ENCODE measurements at places on chromosomes 5 and 9.
A peak's percentile ranks its signal among the peaks of the same experiment; 100 is the strongest.

DNA sequence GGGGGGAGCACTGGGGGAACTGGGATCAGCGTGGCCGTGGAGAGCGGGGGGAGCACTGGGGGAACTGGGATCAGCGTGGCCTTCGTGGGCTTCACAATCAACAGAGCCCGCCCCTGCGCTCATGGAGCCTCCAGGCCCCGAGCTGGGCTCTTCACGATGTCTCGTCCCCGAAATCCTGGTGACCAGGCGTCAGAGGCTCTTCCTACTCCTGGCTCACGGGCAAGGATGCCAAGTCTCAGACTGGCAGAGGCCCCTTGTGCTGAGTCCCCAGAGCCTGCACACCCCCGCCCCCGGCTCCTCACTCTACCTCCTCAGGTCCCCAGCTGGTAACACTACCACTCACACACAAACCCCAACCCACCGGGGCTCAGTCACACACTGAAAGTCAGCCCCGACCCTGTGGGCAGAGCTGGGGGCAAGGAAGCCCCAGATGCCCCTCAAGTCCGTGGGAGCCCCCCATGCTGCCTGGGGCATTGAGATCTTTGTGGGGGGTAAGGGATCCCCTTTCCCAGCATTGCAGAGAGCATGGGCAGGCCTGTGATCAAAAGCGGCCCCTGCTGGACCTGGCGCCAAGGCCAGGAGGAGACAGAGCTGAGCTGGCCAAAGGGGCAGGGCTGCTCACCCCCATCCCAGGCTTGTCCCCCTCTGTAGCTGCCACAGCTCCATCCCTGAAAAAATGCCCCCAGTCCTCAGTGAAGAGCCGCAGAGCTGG is 26.7 kb downstream of the LHX3 start:
- DNase-seq = no peak

DNA sequence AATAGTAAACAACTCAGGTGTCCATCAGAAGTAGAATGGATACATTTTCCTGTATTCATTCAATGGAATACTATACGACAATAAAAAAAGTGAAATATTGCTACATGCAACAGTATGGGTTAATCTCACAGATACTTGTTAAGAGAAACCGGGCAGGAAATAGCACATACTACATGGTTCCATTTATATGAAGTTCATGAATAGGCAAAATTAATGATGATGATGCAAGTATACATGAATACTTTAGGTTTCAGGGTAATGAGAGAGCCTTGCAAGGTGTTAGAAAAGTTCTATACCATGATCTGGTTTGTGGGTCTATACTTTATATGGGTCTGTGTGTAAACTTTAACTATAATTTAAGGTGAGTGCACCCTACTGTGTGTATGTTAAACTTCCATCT is 390.4 kb downstream of the ADGRV1 start:
- DNase-seq = no peak

DNA sequence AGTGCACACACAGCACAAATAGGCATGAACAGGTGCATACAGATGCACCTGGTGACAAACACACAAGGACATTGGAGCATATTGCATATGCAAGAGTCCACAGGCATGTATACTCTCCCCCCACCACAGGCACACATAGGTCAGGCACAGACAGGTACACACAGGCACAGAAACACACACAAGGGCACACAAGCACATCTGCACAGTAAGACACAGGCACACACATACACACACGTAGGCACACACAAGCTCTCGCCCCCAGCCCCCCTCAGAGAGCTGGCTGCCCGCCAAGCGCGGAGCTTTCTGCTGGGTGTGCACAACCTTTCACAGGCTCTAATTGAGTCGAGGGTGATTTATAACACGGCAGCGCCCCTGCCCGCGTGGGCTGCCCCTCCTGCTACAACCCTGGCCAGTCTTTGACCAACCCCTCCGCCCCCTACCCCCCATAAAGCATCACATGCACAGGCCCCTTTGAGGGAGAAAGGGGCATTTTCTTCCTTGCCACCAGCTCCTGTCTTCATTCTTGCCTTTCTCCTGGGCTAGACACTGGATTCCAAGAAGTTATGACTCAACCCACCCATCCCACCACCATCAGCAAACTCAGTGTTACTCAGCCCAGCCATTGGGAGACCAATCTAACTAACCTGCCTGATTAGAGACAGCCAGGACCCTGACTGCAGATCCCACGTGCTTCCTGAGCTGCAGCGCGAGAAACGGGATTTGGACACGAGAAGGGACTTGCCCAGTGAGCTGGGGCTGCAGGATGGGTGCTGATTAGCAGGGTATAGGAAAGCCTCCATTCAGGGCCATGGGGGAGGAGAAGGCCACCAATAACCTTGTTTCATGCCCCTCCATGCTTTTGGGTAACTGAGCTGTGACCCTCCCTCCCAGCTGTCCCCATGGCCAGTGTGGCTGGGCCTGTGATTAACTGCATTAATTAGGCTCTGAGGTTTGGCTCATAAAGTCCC is 42.8 kb upstream of the PSD2 start:
- no peak for DNase-seq

GRCh38 chr5:179243333-179243732 is 101.9 kb downstream of the ADAMTS2 start:
- DNase-seq = no peak

DNA sequence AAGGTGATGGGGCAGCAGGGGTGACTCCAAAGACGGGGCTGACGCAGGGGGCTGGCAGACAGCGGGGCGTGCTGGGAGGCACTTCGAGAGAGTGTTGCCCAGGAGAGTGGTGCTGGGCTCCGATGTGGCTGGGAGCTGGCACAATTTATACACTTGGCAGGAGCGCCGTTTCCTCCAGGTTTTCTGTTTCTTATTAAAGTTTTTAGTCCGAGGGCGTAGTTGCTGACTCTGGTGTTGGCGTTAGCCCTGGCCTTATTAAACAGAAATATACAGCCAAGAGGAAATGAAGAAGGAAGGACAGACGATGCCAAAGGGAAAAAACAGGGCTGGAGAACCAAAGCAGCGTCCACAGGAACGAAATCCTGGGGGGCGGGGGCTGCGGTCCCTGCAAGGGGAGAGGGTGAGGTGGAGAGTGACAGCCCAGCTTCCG is 139.6 kb upstream of the PHYKPL start:
- no peak for DNase-seq

GRCh38 chr5:133406977-133407632 is 205.2 kb downstream of the FSTL4 start:
- DNase-seq = no peak

GRCh38 chr5:61828856-61829255 is 477.1 kb upstream of the KIF2A start:
- no peak for DNase-seq

GRCh38 chr9:16524078-16524477 is 346.4 kb downstream of the BNC2 start:
- no peak for DNase-seq

DNA sequence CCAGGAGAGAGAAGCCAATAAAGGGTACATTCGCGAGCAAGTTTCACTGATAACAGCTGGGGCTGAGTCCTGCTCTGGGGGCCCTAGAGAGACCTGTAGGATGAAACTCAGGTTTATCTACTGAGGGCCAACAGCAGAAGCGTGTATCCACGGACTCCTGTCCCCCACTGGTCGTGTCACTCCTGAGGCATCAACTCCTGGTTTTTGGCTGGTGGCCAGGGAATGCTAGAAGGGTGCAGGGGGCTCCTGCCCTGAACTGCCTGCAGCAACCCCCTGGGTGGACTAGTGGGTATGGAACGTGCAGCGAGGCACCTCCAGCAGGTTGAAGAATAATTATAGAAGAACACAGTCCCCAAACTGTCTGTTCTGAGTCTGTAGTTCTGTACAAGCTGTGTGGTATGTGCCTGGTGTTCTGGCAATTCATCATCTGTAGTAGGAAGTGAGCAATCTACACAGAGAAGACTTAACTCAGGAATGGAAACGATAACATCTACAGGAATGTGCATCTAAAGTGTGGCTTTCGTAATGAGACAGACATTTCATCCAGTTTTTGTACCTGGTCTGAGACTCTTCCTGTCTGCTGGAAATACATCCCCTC is 64.5 kb upstream of the GNA14 start:
- peak; percentile 82 for DNase-seq

DNA sequence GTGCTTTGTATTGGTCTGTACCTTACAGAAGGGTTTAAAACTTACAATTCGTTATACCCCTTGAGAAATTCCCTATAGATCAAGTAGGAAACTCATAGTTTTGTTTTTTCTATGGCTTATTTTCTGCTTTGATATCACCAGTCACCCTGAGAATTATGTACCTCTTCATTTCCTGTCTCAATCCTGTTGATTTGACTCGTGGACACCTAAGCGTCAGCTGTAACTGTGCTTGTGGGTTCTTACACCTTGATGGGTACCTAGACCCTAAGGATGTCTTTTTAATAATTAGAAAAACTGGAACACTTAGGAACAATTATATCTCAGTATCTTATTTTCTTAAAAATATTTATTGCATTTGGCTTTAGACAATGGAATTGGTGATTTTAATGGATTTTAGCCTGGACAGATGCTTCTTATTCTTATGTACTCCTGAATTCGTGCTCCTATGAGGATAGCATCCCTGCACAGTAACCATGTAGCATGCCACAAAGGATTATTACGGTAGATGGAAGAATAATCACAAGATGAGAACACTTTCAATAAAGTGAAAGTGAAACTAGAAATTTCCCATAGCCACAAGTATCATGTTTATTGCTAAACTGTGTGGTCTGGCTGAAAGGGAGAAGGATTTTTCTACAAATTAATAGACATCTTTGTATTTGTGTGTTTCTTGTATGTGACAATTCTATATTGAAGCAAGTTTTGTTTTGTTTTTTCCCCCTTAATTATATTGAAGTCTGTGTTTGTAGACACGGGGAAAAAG is 1920.3 kb upstream of the WWC1 start:
- no peak for DNase-seq

GRCh38 chr5:149380466-149381121 is 1.5 kb upstream of the IL17B start:
- DNase-seq = no peak

- DNase-seq = no peak
Measured at GRCh38 chr5:16043349-16043965, 136.1 kb downstream of the MARCHF11 start.

DNA sequence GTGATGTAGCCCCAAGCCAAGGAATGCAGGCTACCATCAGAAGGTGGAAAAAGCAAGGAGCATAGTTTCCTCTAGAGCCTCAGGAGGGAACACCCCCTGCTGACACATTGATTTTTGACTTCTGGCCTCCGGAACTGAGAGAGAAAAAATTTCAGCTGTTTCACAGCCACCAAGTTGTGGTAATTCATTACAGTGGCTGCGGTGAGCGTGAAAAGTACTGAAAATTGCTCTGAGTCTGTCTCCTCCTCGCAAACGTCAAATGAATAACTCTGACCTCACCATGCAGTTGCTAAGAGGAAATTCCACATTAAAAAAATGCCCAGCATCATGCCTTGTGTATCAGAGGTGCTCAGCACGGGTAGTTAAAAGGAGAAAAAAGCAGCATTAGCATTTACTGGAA is 277.9 kb upstream of the MSX2 start:
- no peak for DNase-seq

- no peak for DNase-seq
Measured at GRCh38 chr5:95949810-95950209, 11.8 kb downstream of the ELL2 start.

GRCh38 chr5:174424219-174425053 is 299.9 kb upstream of the MSX2 start:
- no peak for DNase-seq

DNA sequence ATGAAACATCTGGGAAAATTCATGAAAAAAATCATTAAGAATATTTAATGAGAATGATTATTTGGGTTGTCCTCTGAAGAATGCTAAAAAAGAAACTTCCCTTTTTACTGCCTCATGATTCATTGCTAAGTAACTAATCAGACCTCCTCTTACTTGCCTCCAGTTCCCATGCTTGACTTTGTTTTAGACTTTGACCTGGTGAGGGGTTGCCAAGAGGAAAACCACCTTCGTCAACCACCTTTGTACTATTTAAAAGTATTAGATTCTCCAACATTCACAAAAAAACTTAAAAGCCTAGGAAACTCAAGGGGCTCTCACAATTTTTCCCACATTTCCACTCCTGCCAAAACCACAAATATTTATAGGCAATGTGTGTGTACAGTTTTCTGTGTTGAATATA is 115.2 kb upstream of the ST8SIA4 start:
- no peak for DNase-seq

- DNase-seq = no peak
Measured at GRCh38 chr9:120230227-120230626, 349.7 kb downstream of the CDK5RAP2 start.

GRCh38 chr9:134032456-134033222 is 7.4 kb downstream of the BRD3OS start:
- DNase-seq = no peak

- DNase-seq = no peak
Measured at GRCh38 chr5:127418974-127419682, 98.3 kb upstream of the PRRC1 start.

GRCh38 chr5:180122875-180123274 is 51.3 kb upstream of the RNF130 start:
- no peak for DNase-seq

GRCh38 chr9:7823651-7824050 is 24.1 kb upstream of the DMAC1 start:
- no peak for DNase-seq

DNA sequence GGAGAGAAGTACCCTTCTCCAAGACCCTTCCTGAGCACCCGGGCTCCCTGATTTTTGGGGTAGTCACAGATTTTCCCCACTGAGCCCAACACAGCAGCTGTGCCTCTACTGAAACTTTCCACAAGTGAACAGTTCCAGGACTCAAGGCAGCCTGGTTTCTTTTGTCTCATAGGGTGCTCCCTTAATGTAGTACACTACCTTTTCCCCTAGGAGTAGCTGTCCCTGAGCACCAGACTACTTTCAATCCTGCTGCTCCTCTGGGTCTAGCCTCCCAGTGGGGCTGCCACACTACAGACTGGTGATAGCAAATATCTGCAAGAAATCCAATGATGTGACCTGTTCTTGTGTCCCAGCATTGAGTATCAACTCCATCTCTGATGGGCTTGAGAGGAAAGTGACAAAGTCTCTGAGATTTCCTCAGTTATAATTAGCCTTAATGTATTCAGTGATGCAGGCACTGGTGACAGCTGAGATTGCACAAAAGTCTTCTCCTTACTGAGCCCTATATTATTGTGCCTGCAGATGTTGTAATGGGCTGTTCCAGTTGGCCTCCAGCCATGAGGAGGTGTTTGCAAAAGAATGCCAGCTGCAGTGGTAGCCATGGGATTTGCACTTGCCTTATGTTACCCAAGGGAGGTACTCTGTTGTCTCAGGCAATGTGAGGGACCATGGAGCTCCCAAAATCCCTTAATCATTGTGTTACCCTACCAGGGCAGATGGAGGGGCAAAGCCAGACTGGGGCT is 1802.5 kb downstream of the EFNA5 start:
- DNase-seq = no peak

- no peak for DNase-seq
Measured at GRCh38 chr5:158970569-158971014, 129.1 kb downstream of the EBF1 start.

GRCh38 chr5:109111680-109112079 is 298.1 kb downstream of the PJA2 start:
- no peak for DNase-seq

- DNase-seq = no peak
Measured at GRCh38 chr9:109346904-109347303, 26.0 kb upstream of the EPB41L4B start.

GRCh38 chr5:76468635-76469425 is 65.7 kb downstream of the IQGAP2 start:
- DNase-seq = no peak

- DNase-seq = no peak
Measured at GRCh38 chr5:175576591-175576990, 81.3 kb upstream of the HRH2 start.

All from AG04449 (cell line).